ENCODE measurements at places on chromosomes 5 and 9. TPM values are rescaled to one million over a fixed set of nuclear protein-coding genes. Genes with fewer than 3 reads are reported as not detected.

The SPATA31D4 gene
- total RNA-seq: not detected

The DCTN4 gene
- 76.3 TPM for total RNA-seq

The STXBP1 gene
- total RNA-seq: 60.6 TPM

The GRIN3A gene
- total RNA-seq: not detected

The ECSCR gene
- total RNA-seq: 0.80 TPM

The POLR3G gene
- total RNA-seq: 0.72 TPM

The IL3 gene
- not detected for total RNA-seq
